Astrocyte of the spinal cord (primary cell): ENCODE measurements at places on chromosomes 6 and 20.

DNA sequence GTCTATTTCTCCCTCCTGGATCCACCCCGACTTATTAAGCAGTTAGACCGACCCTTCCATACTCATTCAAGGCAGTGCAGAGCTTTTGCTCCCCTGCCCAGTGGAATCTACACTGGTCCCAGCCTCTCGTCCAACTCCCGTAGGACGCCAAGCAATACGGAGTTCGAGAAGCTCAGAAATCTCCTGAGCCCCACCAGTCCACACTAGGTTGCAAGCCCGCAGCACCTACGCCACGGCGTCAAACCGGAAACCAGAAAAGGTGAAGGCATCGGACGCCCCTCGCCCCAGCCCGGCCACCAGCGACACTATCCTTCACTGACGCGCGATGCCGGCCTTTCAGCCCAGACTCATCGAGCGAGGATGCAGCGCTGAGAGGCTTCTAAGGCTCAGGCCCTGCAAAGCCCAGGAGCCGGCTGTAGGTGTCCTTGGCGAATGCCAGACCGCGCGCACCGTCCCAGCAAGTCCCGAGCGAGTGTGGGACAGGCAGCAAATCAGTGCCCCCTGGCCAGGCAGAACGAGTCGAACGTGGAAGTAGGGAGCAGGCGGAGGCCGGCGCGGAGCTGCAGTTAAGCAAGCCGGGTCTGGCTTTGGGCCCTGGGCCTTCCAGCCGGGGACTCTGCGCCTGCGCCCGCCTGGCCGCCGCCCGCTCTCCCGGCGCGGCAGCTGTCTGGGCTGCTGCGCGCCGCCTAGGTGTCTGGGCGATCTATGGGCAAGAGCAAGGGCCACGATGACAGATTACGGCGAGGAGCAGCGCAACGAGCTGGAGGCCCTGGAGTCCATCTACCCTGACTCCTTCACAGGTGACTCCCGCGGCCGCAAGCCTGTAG is at the start of gene RWDD1:
TSS of gene RWDD1 (plus strand) at position 649 of the 827 bp plus-strand sequence. CDS start at position 728, 79 bp downstream.
- peak; percentile 100 for DNase-seq

GRCh38 chr20:62025832-62026563 is 39.7 kb downstream of the TAF4 start:
- DNase-seq: peak; percentile 50

GRCh38 chr6:31899882-31900722 is 1.8 kb downstream of the ZBTB12 start:
- no peak for DNase-seq

DNA sequence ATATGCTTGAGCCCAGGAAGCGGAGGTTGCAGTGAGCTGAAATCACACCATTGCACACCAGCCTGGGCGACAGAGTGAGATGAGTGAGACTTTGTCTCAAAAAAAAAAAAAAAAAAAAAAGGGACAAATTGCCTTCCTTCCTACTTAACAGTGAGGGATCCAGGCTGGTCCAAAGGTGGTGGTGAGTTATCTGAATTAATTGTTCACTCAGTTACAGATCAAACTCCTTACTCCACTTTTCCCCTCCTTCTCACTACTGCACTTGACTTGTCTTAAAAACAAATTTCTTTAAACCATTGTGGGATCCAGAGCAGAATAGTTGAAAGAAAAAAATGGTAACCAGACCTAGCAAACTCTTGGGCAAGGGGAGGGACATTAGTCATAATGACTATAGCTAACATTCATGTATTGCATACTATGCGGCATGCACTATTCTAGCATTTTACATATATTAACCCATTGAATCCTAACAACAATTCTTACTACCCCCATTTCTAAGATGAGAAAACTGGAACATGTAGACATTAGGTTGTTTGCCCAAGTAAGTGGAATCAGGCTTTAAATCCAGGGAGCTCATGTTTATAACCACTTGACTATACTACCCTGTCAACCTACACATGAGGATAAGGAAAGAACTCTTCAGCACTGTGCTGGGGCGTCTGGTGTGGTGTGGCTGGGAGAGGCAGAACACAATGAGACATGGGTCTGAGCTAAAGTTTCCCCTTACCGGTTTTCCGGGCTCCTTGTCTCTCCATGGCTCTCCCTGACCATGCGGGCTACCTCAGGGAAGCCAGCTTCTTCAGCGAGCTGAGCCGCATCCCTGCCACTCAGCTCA is 1.5 kb downstream of the GPANK1 start:
- no peak for DNase-seq

GRCh38 chr6:16204653-16205376 is 33.6 kb upstream of the GMPR start:
- no peak for DNase-seq

GRCh38 chr6:63553208-63553607 is 19.1 kb upstream of the LOC128125822 start:
- no peak for DNase-seq

GRCh38 chr20:57656821-57657534 is 36.8 kb upstream of the ZBP1 start:
- no peak for DNase-seq

DNA sequence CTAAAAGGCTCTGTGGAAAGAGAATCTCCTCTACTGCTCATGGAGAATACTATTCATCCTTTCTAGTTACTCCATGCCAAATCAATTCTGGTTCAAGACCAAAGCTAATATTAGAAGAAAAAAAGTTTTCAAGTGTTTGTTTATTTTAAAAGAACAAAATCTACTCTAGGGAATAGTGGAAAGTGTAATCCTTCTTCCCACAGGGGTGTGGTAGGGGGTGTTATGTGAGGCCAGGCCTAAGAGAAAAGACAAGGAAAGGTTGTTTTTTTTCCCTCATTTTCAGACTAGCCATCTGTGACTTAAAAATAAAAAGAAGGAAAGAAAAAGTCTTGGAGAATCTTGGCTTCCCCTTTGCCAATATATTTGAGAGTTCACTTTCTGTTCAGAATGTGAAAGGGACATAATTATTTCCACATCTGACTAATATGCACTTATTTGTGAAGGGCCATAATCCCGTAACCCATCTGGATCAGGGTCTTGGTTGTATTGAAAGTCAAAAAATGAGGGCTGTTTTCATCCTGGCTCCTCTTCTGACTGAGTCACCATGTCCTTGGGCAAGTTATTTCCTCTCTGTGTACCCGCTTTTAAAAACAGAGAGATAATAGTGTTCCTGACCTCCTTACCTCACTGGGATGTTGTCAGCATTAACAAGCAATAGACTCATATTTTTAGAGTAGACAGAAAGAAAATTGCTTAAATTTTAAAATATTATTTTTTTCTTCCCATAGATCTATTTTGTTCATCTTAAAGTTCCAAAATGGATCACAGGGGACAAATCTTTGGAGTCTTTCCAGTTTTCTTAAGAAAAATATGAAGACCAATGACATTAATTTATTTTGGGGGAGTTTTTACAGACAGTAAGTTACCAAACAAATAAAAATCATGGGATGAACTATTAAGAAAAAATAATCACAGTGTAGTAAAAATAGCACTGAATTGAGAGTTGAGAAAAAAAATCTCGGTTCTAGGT is 233.7 kb downstream of the IBTK start:
- peak; percentile 81 for DNase-seq

DNA sequence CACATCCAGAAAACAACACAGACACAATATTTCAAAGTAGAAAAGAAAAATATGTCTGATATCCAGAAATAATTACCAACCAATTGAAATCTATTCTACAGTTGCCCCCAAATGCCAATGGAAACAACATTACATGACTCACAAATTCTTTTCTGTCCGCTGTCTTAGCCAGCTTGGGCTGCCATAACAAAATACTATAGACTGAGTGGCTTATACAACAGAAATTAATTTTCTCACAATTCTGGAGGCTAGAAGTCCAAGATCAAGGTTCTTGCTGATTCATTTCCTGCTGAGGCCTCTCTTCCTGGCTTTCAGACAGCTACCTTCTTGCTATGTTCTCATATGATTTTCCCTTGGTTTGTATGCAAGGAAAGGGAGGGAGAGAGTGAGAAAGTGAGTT is 698.1 kb downstream of the DHX35 start:
- DNase-seq: peak; percentile 86

DNA sequence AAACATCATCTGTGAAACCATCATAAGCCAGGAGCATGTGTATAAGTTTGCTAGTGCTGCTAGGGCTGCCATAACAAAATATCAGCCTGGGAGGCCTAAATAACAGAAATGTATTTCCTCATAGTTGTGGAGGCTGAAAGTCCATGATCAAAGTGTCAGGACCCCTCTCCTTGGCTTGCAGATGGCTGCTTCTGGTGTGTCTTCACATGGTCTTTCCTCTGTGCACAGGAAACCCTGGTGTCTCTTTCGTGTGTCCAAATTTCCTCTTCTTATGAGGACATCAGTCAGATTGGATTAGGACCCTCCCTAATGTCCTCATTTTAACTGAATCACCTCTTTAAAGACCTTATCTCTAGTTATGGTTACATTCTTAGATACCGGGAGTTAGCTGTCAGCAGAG is 6.2 kb upstream of the CITED2 start:
- DNase-seq: no peak

DNA sequence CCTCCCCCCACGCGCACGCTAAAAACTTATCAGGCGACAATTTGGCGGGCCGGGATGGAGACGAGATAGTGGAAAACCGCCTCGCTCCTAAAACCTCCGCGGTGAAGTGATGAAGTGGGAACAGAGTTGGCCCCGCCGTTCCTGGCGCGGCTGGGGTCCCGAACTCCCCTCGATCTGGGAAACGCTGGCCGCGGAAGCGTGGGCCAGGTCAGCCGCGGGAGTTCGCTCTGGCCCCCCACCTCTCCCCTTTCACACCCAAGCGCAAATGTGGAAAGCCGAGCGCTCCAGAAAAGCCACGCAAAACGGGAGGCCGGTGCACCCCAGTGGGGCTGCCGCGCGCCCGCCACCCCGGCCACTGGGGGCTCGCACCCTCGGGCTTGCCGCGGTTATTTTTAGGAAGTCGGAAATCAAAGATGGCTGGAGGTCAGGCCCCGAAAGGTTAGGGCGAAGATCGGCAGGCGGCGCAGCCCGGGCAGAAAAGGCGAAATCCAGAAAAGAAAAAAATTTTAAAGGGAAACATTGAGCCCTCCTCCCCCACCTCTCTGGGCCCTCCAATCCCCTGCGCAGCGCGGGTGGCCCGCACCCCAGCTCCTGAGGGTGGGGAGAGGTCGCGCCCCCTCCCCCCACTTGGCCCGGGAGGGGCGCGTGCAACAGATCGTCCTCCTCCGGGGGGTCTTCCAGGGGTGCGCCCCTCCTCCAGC is 1.0 kb downstream of the SALL4 start:
- no peak for DNase-seq

GRCh38 chr6:79810871-79811270 is 136.5 kb downstream of the ELOVL4 start:
- no peak for DNase-seq

GRCh38 chr20:21523281-21523868 is 9.5 kb upstream of the NKX2-2 start:
- DNase-seq: no peak

GRCh38 chr6:56889492-56889891 is 65.4 kb upstream of the BEND6 start:
- DNase-seq: no peak

- no peak for DNase-seq
These were observed 8.6 kb downstream of the TAAR1 start for GRCh38 chr6:132650429-132650828.

- peak; percentile 96 for DNase-seq
These were observed 45.9 kb downstream of the RIPOR3 start for GRCh38 chr20:50645253-50646068.

- DNase-seq: no peak
These were observed 511.6 kb downstream of the CDH26 start for GRCh38 chr20:60469829-60470228.

GRCh38 chr20:34522969-34523871 is 7.0 kb downstream of the DYNLRB1 start:
- peak; percentile 64 for DNase-seq

DNA sequence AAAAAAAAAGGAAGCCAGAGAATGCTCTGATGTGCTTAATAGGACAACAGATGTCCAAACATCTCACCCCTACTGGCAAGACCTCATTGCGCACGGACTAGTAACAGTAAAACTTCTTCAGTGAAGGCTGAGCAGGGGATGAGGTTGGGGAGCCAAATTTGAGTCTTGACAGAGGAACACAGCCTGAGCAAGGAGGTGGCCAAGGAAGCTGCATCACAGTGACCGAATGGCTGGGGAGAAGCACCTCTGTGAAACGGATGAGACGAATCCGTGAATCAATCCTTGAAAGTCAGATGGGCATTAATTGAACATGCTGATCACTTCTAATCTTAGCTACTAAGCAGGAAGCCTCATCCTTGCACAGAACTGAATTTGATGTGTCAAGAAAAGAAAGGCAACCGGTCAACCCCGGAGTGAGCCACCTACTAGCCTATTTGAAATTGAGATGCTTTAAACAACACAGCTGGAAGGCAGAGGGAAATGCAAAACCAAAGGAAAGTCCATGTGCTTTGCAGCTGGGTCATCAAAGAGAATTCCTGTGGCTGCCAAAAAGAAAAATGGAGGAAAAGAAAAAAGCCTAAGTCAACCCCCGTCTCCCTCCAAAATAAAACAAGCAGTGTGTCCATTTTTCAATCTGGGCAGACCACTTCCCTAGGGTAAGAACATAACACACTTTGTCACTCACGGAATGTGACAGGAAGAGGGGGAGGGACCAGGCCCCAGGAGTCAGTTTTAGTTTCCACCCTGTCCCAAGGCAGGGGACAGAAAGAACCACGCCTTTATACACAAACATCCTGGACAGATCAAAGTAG is 29.5 kb downstream of the PXDC1 start:
- peak; percentile 70 for DNase-seq

- DNase-seq: peak; percentile 76
These were observed 317.1 kb downstream of the ESR1 start for GRCh38 chr6:152124429-152125074.

DNA sequence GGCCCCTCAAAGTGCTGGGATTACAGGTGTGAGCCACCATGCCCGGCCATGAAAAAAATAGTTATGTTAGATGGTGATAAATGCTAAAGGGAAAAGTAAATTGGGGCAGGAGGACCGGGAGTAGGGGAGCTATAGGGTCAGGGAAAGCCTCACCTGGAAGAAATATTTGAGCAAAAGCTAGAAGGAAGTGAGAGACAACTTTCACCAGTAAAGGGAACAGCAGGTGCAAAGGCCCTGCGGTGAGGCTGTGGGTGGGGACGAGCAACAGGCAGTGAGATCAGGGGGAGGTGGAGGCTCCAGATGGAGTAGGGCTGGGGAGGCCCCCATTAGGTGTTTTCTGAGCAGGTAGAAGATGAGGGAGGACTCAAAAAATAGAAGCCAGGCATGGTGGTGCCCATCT is 16.0 kb downstream of the BCAS4 start:
- no peak for DNase-seq

GRCh38 chr20:32021091-32021490 is 10.9 kb downstream of the CCM2L start:
- DNase-seq: no peak

DNA sequence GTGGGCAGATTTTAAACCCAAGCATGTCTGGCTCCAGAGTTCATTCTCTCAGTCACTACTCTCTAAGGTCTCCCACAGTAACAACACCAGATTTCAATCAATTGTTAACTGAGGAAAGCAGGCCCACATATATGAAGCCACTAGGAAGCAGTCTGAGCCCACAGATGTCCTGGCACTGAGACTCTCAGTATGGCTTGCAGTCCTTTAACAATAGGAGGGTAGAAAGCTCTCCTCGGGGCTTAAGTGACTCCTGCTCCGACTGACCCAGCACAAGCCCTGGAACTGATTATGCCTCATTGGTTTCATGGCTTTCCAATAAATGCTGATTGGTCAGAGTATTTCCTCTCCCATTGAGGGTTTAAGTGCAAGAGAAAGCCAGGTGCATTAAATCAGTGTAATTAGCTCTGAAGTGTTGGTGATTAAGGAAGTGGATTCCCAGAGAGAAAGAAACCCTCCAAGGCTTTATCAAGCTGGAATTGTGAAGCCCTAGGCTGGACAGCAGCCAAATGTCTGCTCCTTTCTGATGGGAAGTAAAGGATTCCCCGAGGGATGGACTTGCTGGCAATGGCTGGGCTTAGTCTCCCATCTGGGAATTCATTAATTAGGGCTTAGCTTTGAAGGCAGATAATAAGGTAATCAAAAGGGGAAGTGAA is 76.6 kb upstream of the PROKR2 start:
- DNase-seq: no peak
